ENCODE measurements at places on chromosomes 12 and 14.

- DNase-seq, result no peak
These were observed 57.2 kb upstream of the MAX start for GRCh38 chr14:65159281-65160062.

DNA sequence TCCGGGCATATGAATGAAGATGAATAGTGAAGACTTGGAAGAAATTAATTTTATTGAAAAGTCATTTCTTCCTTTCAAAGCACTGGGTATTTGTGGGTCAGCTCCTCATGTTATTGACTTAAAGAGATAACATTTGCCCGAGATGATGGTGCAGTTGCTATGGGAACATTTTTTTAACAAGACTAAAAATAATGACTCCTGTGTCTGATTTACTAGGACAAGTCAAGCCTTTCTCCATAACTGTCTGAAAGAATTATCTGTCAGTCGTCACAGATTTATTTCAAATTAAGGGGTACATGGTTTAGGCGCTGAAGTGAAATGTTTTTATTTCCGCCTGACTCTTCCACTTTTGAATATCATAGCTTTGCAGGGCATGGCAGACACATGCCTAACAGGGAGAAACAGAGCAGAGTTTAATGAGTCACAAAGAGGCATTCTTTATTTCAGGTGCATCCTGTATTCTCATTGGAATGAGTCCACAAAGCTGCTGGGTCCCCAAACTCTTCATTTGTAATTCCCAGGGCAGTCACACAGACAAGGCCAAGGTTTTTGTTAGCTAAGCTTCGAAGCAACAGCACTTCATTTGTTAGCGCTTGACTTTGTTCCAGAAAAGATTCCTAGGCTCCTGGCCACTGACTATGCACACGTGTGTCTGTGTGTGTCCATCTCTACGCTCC, 4.3 kb upstream of the GPHB5 start:
- DNase-seq, result no peak

GRCh38 chr12:123713823-123714585, 1.9 kb downstream of the ATP6V0A2 start:
- no peak for DNase-seq

- DNase-seq, result no peak
These were observed 16.6 kb downstream of the KCTD10 start for GRCh38 chr12:109460538-109460937.

- DNase-seq, result no peak
These were observed 184.7 kb downstream of the TMEM117 start for GRCh38 chr12:44020555-44020954.

DNA sequence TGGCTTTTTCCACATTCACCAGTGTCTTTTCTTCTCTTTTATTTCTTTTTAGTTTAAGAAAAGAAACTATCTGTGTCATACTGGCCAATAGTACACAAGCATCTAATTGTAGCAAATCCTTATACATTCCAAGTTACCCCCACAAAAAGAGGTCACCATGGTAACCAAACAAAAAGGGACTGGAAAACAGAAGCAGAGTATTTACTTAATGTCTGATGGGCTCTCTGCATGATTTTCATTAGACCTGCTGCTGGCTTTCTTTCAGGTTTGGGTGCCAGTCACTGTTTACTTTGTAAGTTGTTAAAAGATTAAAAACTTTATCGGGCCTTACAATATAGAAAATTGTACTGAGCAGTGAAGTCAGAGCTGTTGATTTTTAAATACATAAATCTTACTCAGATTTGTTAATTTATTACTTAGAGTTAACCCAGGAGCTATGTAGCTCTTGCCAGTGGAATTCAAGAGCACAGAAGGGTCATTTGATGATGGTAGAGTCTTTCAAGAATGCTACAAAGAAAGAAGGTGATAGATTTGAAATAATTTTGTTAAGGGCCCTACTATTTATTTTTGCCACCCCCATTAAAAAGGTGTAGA, 123.9 kb downstream of the BRMS1L start:
- no peak for DNase-seq

GRCh38 chr14:76080025-76080424, 71.7 kb upstream of the GPATCH2L start:
- no peak for DNase-seq

DNA sequence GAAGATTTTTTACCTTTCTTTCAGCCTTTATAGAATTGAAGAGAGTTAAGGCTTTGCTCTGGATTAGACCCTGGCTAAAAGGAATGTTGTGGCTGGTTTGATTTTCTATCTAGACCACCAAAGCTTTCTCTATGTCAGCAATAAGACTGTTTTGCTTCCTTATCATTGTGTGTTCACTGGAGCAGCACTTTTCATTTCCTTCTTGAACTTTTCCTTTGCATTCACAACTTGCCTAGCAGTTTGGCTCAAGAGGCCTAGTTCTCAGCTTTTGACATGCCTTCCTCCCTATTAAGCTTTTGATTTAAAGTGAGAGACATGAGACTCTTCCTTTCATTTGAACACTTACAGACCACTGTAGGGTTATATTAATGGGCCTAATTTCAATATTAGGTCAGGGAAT, 64.1 kb upstream of the USP15 start:
- no peak for DNase-seq

GRCh38 chr14:92590941-92591340, 77.4 kb downstream of the RIN3 start:
- DNase-seq, result no peak

DNA sequence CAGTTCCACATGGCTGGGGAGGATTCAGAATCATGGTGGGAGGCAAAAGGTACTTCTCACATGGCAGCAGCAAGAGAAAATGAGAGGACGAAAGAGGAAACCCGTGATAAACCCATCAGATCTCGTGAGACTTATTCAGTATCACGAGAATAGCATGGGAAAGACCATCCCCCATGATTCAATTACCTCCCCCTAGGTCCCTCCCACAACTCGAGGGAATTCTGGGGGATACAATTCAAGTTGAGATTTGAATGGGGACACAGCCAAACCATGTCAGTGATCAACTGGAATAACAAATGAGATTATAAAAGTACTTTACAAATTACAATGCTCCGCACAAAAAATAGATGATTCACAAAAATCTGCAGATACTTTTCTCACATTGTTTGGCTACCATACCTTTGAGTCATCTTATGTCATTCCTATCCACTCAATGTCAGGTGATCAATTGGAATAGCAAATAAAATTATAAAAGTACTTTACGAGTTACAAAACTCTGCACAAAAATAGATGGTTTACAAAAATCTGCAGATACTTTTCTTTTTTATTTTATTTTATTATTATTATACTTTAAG, 338.9 kb downstream of the C12orf50 start:
- DNase-seq, result no peak
